Amniotic epithelial cell (primary cell): ENCODE measurements at places on chromosomes 3 and 15.

DNA sequence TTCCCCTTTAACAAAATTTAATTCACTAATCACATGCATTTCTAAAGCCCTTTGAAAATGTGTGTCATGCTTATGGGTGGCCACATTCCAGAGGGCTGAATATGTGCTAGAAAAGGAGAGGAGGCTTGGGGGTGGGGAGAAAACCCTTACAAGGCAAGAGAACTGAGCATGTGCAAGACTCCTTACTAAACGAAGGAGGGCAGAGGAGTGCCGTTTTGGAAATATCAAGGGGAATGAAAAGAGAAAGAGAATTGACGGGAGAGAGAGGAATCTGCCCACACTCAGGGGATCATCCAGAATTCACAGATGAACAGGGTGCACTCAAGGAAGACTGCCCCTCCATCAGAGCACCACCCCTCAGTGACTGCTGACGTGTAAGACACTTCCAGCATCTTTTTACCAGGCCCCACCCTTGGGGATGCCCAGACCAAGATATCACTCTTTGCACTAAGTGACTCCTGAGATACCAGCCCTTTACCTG lies 37.9 kb upstream of the TSC22D2 start:
- DNase-seq, result peak; percentile 93

DNA sequence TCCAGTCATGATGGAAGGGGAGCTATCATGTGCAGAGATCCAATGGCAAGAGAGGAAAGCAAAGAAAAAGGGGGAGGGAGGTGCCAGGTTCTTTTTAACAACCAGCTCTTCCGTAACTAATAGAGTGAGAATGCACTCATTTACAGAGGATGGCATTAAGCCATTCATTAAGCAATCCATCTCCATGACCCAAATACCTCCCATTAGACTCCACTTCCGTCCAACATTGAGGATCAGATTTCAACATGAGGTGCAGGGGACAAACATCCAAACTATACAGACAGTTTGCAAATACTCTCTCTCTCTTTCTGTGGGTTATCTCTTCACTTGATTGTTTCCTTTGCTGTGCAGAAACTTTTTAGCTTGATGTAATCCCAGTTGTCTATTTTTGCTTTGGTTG lies 21.2 kb downstream of the ZDHHC23 start:
- peak; percentile 9 for DNase-seq

DNA sequence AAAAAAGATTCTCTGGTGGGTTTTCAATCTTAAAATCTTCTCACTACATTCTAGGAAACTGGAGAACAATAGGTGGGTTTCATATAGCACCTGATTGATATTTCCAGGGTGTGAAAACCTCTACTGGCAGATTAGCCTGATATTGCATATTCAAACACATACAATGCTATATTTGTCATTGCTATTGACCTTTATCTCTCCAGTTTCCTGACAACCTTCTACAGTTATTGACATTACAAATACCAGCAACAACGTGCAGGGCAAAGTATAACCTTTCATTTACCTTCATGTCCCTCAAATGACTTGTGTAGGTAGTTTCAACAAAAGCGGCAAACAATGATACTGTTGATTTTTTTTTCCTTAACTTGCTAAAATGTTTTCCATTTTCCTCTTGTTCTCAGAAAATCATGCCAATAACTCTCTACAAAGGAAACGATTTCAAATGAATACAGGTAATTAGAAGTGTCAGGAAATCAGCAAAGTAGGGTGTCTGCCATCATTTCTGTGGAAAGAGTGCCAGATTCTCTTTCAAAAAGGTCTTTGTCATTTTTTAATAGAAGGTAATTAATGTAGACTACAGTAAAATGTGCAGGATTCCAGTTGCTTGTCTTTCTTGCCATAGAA lies 72.6 kb upstream of the CDIN1 start:
- no peak for DNase-seq

GRCh38 chr3:113516115-113516505 lies 1.2 kb upstream of the SPICE1 start:
- no peak for DNase-seq

- no peak for DNase-seq
Measured at GRCh38 chr3:54901906-54902685, 25.8 kb downstream of the LRTM1 start.

DNA sequence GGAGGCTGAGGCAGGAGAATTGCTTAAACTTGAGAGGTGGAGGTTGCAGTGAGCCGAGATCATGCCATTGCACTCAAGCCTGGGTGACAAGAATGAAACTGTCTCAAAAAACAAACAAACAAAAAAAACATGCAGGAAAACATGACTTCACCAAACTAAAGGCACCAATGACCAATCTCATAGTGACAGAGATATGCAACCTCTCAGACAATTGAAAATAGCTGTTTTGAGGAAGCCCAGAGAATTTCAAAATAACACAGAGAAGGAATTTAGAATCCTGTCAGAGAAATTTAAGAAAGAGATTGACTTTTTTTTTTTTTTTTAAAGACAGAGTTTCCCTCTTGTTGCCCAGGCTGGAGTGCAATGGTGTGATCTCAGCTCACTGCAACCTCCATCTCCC lies 26.1 kb downstream of the NCBP2 start:
- no peak for DNase-seq

DNA sequence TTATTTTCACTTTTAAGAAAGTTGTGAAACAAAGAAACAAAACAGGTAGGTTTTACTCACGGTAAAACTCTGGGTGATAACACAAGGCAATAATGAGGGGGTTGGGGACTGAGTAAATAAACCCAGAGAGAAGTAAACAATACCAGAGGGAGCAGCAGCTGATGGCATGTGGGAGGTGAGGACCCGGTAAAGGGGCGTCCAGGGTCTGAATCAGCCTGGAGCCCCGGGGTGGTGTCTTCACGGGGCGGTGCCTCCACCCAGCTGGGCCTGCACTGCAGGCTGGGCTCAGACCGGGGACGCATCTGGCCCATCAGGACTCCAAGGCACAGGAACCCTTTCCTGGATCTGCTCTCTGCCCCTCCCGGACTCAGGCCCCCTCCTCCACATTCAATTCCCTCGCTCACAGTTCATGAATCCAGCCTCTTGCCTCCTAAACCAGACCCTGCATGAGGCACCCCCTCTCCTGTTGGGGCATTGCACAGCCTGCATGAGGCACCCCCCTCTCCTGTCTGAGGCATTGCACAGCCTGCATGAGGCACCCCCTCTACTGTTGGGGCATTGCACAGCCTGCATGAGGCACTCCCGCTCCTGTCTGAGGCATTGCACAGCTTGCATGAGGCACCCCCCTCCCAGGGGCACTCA lies 73.9 kb upstream of the MFGE8 start:
- no peak for DNase-seq

DNA sequence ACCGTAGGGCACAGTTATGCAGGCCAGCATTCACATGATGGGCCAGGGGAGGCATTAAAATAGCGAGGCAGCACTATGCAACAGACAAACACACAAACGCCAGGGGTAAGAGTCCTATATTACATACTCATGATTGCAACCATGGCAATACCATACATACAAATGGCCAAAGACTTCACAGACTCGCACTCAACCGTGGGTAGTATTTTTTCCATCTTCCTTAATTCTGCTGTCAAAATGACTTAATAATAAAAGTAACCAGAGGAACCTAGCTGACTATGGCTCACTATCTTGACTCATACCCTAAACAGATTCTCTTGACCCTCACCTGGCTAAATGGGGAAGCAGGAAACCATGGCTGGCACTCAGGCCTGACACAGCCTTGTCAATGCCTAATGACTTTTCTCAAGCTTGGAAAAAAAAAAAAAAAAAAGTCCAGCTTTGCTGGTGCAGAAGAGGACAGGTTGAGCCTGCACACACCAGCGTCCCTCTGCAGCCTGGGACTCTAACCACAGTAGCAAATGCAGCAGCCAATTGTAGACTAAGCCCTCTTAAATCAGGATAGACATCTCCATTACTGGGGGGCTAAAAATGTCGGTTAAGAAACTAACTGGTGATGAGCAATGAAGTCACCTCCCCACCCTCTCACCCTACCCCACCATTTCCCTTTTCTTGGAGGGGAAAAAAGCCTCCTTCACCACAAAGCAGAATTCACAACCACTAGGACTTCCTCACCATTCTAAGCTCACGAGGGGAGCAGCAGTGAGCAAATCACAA lies 23.1 kb downstream of the CCDC12 start:
- no peak for DNase-seq

- DNase-seq, result peak; percentile 43
Measured at GRCh38 chr15:55108858-55109518, 87.8 kb downstream of the RSL24D1 start.

DNA sequence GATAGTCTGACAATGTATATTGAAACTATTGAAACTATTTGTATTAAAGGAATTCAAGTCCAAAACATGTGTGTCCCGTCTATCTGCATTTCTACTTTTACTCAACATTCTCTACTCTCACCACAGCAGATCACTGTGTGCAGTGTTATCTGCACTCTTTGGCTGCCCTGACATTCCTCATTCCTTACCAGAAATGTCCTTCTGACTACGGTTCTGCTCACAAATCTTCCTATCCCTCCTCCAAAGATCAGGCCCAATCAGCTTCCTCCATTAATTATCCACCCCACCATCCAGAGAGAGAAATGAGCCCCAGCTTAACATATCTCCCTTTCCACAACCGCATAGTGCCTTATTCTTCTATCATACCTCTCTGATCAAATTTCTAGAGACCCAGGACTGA lies 94.7 kb downstream of the TBL1XR1 start:
- peak; percentile 96 for DNase-seq

DNA sequence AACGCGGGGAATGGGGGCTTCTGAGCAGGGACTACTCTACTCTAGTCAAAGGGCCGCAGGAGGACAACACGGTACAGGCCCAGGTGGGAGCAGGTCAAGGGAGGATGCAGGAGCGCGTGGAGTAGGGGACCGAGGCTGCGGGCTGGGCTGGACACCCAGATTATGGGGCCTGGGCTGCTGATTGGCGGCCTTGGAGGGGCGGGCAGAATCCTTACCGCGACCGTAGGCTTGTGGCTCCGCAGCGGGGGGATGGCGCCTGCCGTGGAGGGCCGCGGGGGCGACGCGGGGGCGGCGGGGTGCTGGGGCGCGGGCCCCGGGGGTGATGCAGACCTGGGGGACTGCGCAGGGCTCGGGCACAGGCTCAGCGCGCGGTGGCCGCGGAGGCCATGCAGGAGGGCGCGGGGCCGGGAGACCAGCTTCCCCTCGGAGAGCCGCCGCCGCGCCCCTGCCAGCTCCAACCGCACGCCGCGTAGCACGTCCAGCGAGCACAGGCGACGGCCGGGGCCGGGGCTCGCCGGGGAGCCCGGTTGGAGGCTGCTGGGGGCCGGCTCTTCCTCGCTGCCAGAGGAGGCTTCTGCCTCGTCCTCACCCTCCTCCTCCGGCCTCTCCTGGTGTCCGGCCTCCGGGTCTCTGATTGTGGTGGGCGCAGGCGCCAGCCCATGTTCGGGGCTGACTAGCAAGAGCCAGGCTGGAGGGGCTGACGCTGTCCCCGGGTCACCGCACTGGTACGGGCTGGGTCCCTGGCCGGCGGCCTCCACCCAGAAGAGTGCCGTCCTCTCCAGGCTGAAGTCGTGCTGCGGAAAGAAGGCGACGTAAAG lies 12.9 kb downstream of the UBAP1L start:
- no peak for DNase-seq

DNA sequence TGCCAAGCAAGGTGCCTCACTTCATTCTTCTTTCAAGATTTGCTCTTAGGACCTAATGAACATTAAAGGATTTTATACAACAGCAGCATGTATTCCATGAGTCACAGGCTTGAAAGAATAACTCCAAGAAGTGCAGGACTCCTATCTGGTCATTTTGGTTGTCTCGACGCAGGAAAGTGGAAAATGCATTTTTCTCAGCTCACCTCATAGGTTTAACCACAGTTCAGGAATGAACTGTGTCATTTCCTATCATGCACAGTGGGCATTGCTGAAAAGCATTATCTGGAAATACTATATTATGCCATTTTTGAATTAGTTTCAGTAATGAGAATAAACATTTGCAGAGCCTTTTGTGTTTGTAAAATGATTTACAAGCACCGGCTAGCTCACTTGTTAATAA lies 98.7 kb upstream of the BFSP2 start:
- DNase-seq, result peak; percentile 78

DNA sequence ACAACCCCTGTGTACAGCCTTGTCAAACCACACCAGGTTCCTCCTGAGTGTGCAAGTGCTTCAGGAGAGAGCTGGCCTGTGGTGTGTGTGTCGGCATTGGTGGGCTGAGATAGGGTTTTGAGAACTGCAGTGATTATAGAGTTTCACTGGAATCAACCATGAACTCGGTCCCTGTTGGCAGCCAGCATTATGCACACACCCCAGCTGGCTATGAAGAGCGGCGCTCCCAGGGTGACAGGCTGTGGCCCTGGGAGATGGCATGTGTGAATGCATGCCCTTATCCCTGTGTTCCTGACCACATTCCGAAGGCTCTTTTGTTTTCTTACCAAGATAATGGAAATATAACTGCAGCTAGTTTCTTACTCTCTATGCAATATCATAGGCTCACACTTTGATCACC lies 101.8 kb downstream of the SNRK start:
- DNase-seq, result no peak

DNA sequence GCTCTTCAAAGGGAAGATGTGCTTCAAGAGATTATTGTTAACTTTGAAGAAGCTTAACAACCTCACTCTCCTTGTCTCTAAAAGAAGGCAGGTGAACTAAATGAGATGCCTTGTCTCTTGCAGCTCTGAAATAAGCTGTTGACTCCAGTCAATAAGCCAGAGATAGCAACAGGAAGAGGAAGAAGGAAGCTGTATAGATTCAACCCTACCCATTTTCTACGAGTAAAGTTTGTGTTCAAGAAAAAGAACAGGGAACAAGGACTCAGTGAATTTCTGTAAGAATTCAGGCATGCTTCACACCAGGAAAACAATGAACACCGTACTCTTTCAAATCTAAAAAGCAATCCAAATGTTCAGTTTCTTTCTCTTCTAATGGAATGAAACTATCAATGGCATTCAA lies 503.5 kb downstream of the MAGI1 start:
- DNase-seq, result no peak

GRCh38 chr3:84141571-84141970 lies 817.2 kb upstream of the CADM2 start:
- DNase-seq, result no peak

DNA sequence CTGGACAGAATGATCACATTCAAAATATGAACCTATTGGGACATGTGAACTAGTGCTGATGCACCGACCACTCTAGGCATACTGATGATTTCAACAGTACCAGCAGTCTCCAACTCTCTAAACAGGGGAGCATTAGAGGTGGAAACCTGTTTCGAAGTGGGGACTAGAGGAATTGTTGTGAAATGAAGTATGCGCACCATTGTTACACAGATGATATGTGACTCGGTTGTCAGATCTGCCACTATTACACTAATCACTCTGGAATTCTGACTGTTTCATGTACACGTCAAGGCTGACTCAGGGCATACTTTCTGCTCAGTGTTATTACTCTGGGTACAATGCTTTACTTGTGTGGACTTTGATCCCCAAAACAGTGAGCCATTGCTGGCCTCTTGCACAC lies 198.2 kb upstream of the UBE2E2 start:
- peak; percentile 78 for DNase-seq

DNA sequence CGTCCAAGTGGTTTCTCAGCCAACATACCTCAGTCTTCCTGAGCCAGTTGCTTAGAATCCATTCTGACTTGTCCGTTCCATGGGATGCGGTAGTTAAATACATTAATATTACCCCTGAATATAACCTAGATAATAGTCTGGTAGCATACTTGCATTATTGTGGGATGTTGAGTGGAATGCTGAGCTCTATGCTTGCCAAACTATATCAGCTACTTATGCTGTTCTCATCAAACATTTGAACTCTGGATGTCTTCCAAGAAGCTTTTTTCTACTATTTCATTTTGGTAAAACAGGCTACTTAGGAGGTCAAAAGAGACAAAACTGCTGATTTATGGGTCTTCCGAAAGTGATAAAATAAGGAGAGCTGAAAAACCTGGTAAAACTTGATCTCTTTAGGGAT lies 429.5 kb downstream of the NAALADL2 start:
- DNase-seq, result peak; percentile 32
